ENCODE measurements at places on chromosomes 2 and 18. TPM values are rescaled to one million over a fixed set of nuclear protein-coding genes. Genes with fewer than 3 reads are reported as not detected.

- H3K36me3 ChIP-seq, result peaks cover 2% of the 10 kb centered on the region
- no peak overlapping the region for H3K4me3 ChIP-seq
- no peaks in the 10 kb centered on the region for H3K4me1 ChIP-seq
- H3K27me3 ChIP-seq, result no peaks in the 10 kb centered on the region
Measured at GRCh38 chr2:147603447-147603846, 241.4 kb upstream of the ACVR2A start.

GRCh38 chr18:48842259-48843061 is 108.3 kb downstream of the SMAD7 start:
- H3K4me1 ChIP-seq, result peaks cover 66% of the 10 kb centered on the region
- peak overlapping the region; percentile 65 for H3K27ac ChIP-seq
- no peaks in the 10 kb centered on the region for H3K36me3 ChIP-seq
- no peak overlapping the region for H3K4me3 ChIP-seq
- H3K27me3 ChIP-seq, result no peaks in the 10 kb centered on the region

DNA sequence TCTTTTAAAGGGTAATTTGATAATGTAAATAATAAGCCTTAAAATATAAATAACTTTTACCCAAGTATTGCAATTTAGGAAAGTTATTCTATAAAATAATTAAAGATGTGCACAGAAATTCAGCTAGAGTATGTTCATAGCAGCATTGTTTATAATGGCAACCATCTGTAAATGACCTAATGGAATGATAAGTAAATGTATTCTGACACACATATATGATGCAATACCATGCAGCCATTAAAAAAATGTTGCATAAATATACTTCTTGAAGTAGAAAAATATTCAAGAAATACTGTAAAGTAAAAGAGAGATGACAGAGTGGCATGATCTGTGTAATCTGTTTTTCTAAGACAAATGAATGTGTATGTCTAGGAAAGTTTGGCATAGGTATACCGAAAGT is 545.7 kb downstream of the ZEB2 start:
- H3K36me3 ChIP-seq, result peaks cover 2% of the 10 kb centered on the region
- H3K27me3 ChIP-seq, result no peaks in the 10 kb centered on the region
- H3K4me1 ChIP-seq, result no peaks in the 10 kb centered on the region
- no peak overlapping the region for H3K27ac ChIP-seq
- DNase-seq, result no peak
- H3K4me3 ChIP-seq, result no peak overlapping the region

GRCh38 chr2:190511104-190511503 is 23.4 kb downstream of the NEMP2 start:
- peaks cover 20% of the 10 kb centered on the region for H3K4me1 ChIP-seq
- no peak for DNase-seq
- H3K4me3 ChIP-seq, result no peak overlapping the region
- peaks cover 28% of the 10 kb centered on the region for H3K36me3 ChIP-seq

DNA sequence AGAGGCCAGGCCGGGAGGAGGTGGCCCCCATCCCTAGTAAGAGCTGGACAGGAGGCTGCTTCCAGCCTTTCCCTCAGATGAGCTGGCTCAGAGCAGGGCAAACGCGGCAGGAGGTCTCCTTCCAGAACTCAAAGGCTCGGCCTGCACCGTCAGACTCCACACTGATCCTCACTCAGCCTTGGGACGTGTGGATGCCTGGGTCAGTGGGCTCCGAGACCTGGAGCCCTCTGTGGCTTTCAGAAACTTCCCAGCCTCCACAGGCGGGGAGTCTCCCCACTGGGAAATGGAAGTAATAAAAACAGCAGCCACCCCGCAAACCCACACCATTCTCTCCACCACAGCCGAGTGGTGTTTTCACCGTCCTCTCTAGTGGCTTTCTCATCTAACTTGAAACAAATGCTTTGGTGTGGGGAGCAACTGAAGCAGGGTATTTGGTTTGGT is 54.3 kb downstream of the INPP5D start:
- H3K27ac ChIP-seq, result peak overlapping the region; percentile 45
- peaks cover 2% of the 10 kb centered on the region for H3K36me3 ChIP-seq
- H3K4me3 ChIP-seq, result no peak overlapping the region
- H3K27me3 ChIP-seq, result no peaks in the 10 kb centered on the region

DNA sequence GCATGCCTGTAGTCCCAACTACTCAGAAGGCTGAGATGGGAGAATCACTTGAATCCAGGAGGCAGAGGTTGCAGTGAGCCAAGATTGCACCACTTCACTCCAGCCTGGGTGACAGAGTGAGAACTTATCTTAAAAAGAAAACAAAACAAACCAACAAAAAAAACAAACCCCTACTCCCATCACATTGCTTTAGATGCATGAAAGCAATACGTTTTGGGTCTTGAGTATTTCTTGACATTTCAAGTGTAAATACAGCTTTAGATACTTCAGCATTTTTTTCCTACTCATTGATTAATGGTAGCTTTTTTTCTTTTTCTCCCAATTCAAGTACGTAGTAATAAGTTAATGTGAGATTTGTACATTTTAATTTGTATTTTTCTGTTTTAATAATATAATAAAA is 20.3 kb downstream of the RASGRP3 start:
- peaks cover 34% of the 10 kb centered on the region for H3K4me1 ChIP-seq
- H3K27ac ChIP-seq, result no peak overlapping the region
- H3K27me3 ChIP-seq, result no peaks in the 10 kb centered on the region
- no peaks in the 10 kb centered on the region for H3K36me3 ChIP-seq

- DNase-seq, result no peak
- no peaks in the 10 kb centered on the region for H3K4me1 ChIP-seq
- H3K4me3 ChIP-seq, result no peak overlapping the region
- H3K27me3 ChIP-seq, result peaks cover 4% of the 10 kb centered on the region
Measured at GRCh38 chr18:21345840-21346239, 103.8 kb downstream of the GREB1L start.

- no peak for DNase-seq
- H3K36me3 ChIP-seq, result no peaks in the 10 kb centered on the region
- no peaks in the 10 kb centered on the region for H3K4me1 ChIP-seq
- no peak overlapping the region for H3K27ac ChIP-seq
- peaks cover 8% of the 10 kb centered on the region for H3K27me3 ChIP-seq
Measured at GRCh38 chr18:56568986-56569385, 69.4 kb downstream of the TXNL1 start.

DNA sequence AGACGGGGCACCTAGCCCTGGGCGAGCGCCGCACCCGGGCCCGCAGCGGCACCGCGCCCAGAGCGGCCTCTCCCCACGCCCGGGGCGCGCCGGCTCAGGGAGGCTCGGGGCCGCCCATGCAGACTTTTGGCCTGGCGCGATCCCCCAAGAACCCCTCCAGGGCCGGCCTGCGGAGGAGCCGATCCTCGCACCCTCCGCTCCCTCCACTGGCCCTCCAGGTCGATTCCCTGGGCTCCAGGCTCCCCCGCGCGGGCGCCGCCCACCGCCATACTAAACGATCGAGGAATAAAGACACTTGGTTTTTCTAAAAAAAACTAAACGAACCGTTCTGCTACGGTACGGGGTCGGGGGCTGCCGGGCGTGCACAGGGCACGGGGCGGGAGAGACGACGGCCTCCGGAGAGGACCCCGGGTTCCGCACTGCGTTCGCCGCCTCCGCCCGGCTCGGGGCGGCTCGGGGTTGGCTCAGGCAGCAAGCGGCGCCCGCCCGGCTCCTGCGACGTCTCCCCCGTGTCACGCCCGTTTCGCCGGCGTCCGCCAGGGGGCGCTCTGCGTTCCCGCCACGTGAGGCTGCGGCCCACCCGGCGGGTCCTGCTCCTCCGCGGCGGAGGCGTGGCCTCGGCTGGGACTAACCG is 365 bp upstream of the KHK start:
- H3K4me3 ChIP-seq, result peak overlapping the region; percentile 81
- peak; percentile 99 for DNase-seq
- H3K27me3 ChIP-seq, result no peaks in the 10 kb centered on the region
- H3K4me1 ChIP-seq, result peaks cover 19% of the 10 kb centered on the region

GRCh38 chr2:98484121-98484557 is 39.5 kb downstream of the INPP4A start:
- no peaks in the 10 kb centered on the region for H3K36me3 ChIP-seq
- H3K27ac ChIP-seq, result peak overlapping the region; percentile 55
- no peak for DNase-seq
- H3K27me3 ChIP-seq, result no peaks in the 10 kb centered on the region
- no peak overlapping the region for H3K4me3 ChIP-seq

Gene PID1
- total RNA-seq, result not detected

Gene ANKRD23
- 7.6 TPM for total RNA-seq

Gene TMEM198
- 4.4 TPM for total RNA-seq

Gene ANKRD62
- total RNA-seq, result not detected

Gene UGT1A4
- not detected for total RNA-seq

Data from activated CD4-positive, alpha-beta memory T cell treated with anti-CD3 and anti-CD28 coated beads for 36 hours (primary cell).